ENCODE measurements at places on chromosomes 7 and 10.

DNA sequence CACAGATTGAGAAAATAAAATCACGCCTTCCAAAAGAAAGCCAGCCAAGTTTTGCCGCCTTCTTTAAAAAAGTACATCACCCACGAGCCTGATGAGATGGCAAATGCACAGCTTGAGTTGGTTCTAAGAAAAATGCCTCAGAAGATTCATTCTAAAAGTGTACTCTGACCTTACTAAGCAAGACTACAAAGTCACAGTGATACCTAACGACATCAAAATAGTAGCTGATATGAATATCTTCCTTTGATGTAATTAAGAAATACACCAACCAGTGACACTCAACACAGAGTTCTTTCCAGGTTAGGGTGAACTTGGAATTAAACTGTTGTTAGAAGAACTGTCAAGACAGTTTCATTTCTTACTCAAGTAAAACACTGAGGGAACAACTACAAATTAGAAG, 78.0 kb upstream of the AMPH start:
- DNase-seq: no peak

DNA sequence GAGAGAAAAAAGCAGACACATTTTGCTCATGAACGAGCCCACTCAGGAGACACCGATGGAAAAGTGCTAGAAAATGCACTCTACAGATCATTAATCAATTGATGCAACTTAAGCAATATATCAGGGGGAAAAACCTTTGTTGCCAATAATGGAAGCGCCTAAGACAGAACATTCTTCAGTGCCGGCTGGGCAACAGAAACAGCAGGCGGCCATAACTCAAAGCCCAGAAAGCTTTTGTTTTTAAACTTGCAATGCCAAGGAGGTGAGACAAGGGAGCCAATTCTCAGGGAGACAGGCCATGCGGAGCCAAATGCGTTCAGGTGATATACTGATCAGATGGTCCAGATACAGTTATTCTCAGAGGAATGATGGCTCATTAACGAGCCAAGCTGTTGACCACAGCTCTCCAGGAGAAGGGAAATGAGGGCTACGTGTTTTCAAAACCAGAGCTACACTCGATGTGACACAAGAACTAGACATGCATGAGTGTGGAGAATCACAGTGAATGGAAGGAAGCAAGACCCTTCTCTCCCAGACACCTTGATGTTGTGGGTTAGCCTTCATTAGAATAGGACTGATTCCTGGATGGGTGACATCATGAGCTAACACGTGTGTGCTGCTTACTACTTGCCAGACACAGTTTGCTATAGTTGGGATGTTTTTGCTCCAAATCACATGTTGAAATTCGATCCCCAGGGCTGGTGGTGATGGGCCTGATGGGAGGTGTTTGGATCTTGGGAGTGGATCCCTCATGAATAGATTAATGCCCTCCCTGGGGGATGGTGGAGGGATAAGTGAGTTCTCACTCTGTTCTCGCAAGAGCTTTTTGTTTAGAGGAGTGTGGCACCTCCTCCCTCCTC, 79.1 kb upstream of the KCNMA1 start:
- DNase-seq: no peak

- no peak for DNase-seq
Observed at GRCh38 chr7:16571941-16572340, 45.3 kb downstream of the LRRC72 start.

DNA sequence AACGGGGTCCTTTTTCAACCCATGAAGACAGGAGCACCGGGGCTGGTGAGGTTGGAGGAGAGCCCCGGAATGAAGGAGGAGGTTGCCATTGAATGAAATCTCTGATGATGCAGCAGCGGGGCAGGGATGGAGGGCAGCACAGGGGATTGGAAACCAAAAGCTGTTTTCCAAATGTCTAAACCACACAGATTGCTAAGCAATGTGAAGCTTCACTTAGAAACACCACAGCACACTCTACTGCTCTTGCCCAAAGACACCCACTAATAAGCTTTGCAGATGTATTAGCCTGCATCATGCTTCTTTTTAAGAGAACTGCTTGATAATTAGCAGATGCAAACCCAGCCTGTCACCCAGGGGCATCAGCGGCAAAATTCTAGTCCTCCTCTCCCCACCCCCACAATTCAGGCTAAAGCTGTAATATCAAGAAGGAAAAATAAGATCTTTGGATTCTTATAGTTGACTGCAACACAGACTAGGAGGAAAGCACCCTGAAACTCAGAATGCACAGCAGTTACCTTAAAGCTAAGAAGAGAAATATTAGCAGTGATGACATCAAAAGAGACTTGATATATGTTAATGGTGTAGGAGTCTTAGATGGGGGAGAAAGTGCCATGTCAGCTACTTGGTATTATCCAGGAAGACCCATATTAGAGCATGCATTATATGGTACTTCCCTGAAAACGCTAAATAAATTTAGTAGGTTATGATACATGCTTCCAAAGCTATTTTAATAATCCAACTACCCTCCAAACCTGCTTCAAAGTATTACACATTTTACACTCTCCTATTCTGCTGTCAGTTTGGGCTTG, 666.7 kb downstream of the KCNMA1 start:
- no peak for DNase-seq

- no peak for DNase-seq
Observed at GRCh38 chr10:85922356-85923129, 444.1 kb downstream of the GRID1 start.

GRCh38 chr10:102222797-102223196, 3.3 kb upstream of the ELOVL3 start:
- DNase-seq: no peak
